Left lung (tissue), 14 donors: ENCODE measurements at places on chromosomes 16 and 17.

GRCh38 chr16:4537376-4538343 lies 913 bp downstream of the CDIP1 start:
- DNase-seq = no peak
- peak overlapping the region; percentile 80 for H3K27ac ChIP-seq
- H3K36me3 ChIP-seq = no peaks in the 10 kb centered on the region
- peaks cover 19% of the 10 kb centered on the region for H3K27me3 ChIP-seq

GRCh38 chr17:68771867-68772515 lies 170.8 kb upstream of the FAM20A start:
- H3K4me3 ChIP-seq = no peak overlapping the region
- H3K27me3 ChIP-seq = no peaks in the 10 kb centered on the region
- H3K4me1 ChIP-seq = peaks cover 12% of the 10 kb centered on the region
- DNase-seq = no peak
- no peaks in the 10 kb centered on the region for H3K36me3 ChIP-seq
- no peak overlapping the region for H3K27ac ChIP-seq

- peaks cover 46% of the 10 kb centered on the region for H3K36me3 ChIP-seq
- H3K27ac ChIP-seq = peak overlapping the region; percentile 57
- H3K4me3 ChIP-seq = peak overlapping the region; percentile 6
- DNase-seq = no peak
- H3K4me1 ChIP-seq = peaks cover 14% of the 10 kb centered on the region
- no peaks in the 10 kb centered on the region for H3K27me3 ChIP-seq
Observed at GRCh38 chr17:8226536-8227237, 16.3 kb upstream of the AURKB start.

DNA sequence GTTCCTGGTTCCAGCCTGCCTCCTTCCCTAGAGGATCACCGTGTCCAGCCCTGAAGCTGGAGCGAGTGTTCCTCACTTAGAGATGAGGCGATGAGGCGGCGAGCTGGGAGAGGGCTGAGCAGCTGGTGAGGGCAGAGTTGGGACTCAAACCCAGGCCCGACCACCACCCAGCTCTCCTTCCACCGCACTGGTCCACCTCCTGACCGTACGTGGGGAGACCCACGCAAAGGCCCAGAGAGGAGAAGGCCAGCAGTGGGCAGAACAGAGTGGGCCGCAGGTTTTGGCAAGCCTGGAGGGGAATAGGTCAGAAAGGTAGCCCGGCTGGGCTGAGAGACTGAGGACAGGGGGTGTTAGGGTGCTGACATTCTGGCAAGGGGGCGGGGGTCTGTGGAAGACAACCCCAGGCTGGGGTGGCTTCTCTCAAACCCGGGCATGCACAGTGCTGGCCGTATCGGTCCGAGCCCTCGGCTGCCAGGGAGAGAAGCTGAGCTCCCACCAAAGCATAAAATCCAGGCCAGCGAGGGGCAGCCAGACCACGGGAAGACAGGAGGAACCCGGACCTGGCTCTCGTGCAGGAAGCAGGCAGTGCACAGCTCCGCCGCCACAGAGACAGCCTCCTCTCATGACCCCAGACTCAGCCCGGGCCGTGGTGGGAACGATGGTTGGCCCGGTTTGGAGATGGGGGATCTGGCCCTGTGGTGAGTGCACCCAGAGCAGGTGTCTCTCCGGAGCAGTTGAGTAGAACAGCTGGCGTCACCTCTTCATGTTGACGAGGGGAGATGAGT lies 24.9 kb downstream of the MLYCD start:
- no peaks in the 10 kb centered on the region for H3K4me1 ChIP-seq
- peaks cover 22% of the 10 kb centered on the region for H3K36me3 ChIP-seq
- peak; percentile 77 for DNase-seq

DNA sequence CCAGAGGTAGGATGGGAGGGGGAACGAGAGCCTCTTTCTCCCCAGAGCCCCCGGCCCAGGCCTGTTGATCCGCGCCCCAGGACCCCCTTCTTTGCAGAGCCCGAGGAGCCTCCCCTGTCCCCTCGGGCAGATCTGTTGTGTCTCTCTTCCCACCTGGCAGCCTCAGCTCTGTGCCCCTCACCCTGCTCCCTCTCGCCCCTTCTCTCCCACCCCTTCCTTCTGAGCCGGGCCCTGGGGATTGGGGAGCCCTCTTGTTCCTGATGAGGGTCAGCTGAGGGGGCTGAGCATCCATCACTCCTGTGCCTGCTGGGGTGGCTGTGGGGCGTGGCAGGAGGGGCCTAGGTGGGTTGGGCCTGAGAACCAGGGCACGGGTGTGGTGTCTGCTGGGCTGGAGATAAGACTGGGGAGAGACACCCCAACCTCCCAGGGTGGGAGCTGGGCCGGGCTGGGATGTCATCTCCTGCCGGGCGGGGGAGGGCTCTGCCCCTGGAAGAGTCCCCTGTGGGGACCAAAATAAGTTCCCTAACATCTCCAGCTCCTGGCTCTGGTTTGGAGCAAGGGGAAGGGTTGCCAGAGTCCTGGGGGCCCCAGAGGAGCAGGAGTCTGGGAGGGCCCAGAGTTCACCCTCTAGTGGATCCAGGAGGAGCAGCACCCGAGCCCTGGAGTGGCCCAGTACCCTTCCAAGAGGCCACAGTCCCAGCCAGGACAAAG lies 65.4 kb downstream of the MRC2 start:
- no peak for DNase-seq
- no peaks in the 10 kb centered on the region for H3K27me3 ChIP-seq
- H3K4me1 ChIP-seq = no peaks in the 10 kb centered on the region
- peaks cover 10% of the 10 kb centered on the region for H3K36me3 ChIP-seq

GRCh38 chr17:49952209-49952911 lies 16.6 kb upstream of the DLX4 start:
- no peaks in the 10 kb centered on the region for H3K4me1 ChIP-seq
- no peaks in the 10 kb centered on the region for H3K27me3 ChIP-seq
- no peaks in the 10 kb centered on the region for H3K36me3 ChIP-seq
- no peak overlapping the region for H3K27ac ChIP-seq
- no peak overlapping the region for H3K4me3 ChIP-seq

DNA sequence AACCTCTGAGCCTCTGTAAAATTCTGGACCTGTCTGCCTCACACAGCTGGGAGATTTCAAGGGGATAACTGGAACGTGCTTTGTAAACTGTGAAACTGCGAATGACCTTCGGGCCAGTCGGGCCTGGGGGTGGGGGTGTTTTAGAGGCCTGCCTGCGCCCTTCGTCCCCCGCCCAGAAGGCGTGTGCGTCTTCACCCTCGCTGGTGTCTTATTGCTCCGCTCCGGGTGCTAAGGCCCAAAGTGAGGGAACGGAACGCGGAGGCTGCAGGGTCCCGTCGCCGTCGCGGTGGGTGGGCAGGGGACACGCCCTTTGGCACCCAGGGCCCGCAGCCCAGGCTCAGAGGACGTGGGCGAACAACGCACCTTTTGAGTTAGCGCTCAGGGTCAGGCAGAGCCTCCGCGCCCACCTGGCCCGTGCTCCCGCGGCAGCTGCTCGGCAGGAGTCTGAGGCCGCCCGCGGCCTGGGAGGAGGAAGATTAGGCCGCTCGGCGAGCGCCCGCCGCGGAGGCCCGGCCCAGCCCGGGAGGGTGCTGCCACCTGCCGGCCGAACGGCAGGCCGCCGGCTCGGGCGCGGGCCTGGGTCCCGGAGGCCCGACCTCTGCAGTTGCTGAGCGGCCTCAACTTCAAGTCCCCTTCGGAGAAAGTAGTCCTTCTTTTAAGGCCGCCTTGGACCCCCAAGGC lies 29.7 kb downstream of the DCAKD start:
- no peaks in the 10 kb centered on the region for H3K36me3 ChIP-seq
- DNase-seq = peak; percentile 61
- peaks cover 52% of the 10 kb centered on the region for H3K27me3 ChIP-seq
- H3K4me3 ChIP-seq = peak overlapping the region; percentile 17
- H3K4me1 ChIP-seq = peaks cover 32% of the 10 kb centered on the region
- H3K27ac ChIP-seq = no peak overlapping the region

GRCh38 chr17:8697323-8697741 lies 47.3 kb downstream of the CCDC42 start:
- no peaks in the 10 kb centered on the region for H3K36me3 ChIP-seq
- DNase-seq = no peak
- no peak overlapping the region for H3K4me3 ChIP-seq
- H3K4me1 ChIP-seq = peaks cover 8% of the 10 kb centered on the region
- H3K27me3 ChIP-seq = peaks cover 16% of the 10 kb centered on the region
- peak overlapping the region; percentile 20 for H3K27ac ChIP-seq

GRCh38 chr16:84844559-84845495 lies 25.0 kb downstream of the CRISPLD2 start:
- no peaks in the 10 kb centered on the region for H3K27me3 ChIP-seq
- H3K4me3 ChIP-seq = no peak overlapping the region
- H3K27ac ChIP-seq = no peak overlapping the region
- no peak for DNase-seq
- H3K36me3 ChIP-seq = peaks cover 40% of the 10 kb centered on the region

DNA sequence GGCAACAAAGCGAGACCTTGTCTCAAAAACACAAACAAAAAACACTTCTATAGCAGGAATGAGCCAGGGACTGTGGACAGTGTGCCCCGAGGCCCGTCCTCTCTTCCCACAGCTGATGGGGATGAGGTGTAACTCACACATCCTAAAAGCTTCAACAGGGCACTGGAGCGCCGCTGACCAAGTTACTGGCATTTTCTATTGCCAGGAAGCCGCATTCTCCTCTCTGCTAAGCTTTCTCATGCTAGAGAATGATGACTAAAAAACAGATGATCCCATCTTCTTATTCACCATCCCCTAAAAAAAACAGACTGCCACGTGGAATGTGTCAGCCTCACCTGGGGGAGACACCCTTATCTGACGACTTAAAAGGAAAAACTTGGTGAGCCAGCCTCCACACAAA lies 16.3 kb downstream of the CARHSP1 start:
- no peak overlapping the region for H3K4me3 ChIP-seq
- no peaks in the 10 kb centered on the region for H3K27me3 ChIP-seq
- peak overlapping the region; percentile 8 for H3K27ac ChIP-seq
- DNase-seq = peak; percentile 12
- no peaks in the 10 kb centered on the region for H3K36me3 ChIP-seq

GRCh38 chr17:32516940-32517701 lies 30.3 kb downstream of the CDK5R1 start:
- H3K36me3 ChIP-seq = no peaks in the 10 kb centered on the region
- no peak overlapping the region for H3K27ac ChIP-seq
- no peak for DNase-seq

DNA sequence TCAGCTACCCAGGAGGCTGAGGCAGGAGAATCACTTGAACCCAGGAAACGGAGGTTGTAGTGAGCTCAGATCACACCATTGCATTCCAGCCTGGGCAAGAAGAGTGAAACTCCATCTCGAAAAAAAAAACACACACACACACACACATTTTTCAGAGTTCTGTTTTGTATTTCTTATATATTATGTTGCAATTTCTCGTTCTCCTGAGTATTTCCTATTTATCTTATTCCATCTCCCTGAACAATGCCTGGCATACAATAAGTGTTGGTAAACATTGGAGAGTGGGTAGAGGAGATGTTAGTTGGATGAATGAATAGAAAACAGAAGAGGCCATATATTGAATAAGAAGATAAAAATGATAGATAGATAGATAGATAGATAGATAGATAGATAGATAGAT lies 167.8 kb upstream of the CDH5 start:
- no peaks in the 10 kb centered on the region for H3K4me1 ChIP-seq
- DNase-seq = no peak
- H3K27me3 ChIP-seq = no peaks in the 10 kb centered on the region
- H3K4me3 ChIP-seq = no peak overlapping the region
- H3K36me3 ChIP-seq = no peaks in the 10 kb centered on the region

- no peaks in the 10 kb centered on the region for H3K4me1 ChIP-seq
- no peaks in the 10 kb centered on the region for H3K27me3 ChIP-seq
- no peaks in the 10 kb centered on the region for H3K36me3 ChIP-seq
Observed at GRCh38 chr17:82283208-82283749, 9.8 kb upstream of the CSNK1D start.

- H3K4me1 ChIP-seq = no peaks in the 10 kb centered on the region
- H3K4me3 ChIP-seq = no peak overlapping the region
- no peak overlapping the region for H3K27ac ChIP-seq
- H3K36me3 ChIP-seq = peaks cover 12% of the 10 kb centered on the region
- no peak for DNase-seq
Observed at GRCh38 chr17:67628580-67629013, 89.1 kb upstream of the NOL11 start.

DNA sequence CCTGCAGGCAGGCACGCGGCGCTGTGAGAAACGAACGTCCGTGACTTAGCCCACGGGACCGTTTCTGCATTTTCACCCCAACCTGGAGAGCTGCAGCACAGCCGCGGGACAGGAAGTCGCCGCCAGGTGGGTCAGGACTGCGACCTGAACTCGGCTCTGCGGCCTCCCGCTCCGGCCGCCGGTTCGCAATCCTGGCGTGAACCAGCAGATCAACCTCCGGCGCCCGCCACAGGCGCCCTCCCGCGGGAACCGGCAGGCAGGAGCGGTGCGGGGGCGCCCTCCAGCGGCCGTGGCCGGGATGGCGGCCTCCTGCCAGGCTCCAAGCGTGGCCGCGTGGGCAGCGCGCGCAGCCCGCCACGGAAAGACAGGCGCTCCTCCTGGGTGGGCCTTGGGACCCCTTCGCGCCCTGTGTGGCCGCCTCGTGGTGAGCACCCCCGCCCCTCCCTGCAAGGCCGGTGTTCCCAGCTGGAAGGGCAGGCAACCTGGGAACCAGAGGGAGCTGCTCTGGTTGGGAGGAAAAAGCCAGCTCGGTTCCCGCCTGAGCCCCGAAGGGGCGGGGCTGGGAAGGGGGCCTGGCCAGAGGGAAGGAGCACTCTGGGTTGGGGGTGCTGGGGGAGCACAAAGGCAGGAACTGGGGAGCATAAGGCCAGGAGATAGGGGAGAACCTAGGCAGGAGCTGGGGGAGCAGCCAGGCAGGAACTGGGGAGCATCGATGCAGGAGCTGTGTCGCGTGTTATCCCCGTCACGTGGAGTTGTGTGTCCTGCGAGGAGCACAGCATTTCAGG lies 28.2 kb downstream of the ACTG1 start:
- H3K27ac ChIP-seq = no peak overlapping the region
- peak overlapping the region; percentile 9 for H3K4me3 ChIP-seq
- H3K4me1 ChIP-seq = peaks cover 12% of the 10 kb centered on the region
- H3K27me3 ChIP-seq = no peaks in the 10 kb centered on the region
- no peaks in the 10 kb centered on the region for H3K36me3 ChIP-seq
- peak; percentile 90 for DNase-seq

- H3K36me3 ChIP-seq = no peaks in the 10 kb centered on the region
- no peaks in the 10 kb centered on the region for H3K27me3 ChIP-seq
- peaks cover 9% of the 10 kb centered on the region for H3K4me1 ChIP-seq
- DNase-seq = no peak
- H3K4me3 ChIP-seq = no peak overlapping the region
Observed at GRCh38 chr17:47973541-47973940, 2.6 kb downstream of the CDK5RAP3 start.

DNA sequence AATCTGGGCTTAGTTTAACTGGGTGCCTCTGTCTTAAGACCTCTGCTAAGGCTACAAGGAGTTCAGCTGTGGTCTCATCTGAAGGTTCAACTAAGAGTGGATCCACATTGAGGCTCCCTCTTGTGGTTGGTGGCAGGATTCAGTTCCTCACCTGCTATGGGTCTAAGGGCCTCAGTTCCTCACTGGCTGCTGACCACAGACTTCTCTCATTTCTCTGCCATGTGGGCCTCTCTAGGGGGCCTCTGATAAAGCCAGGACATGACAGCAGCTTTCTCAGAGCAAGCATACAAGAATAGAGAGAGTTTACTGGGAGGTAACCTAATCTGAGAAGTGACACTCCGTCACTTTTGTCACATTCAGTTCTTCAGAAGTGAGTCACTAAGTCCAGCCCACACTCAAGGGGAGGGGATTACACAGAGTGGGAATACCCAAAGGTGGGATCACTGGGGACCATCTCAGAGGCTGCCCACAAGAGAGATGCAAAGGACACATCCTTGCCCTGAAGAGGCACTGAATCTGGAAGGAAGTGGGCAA lies 19.2 kb upstream of the ABAT start:
- no peaks in the 10 kb centered on the region for H3K27me3 ChIP-seq
- H3K4me1 ChIP-seq = no peaks in the 10 kb centered on the region
- H3K36me3 ChIP-seq = no peaks in the 10 kb centered on the region
- H3K27ac ChIP-seq = no peak overlapping the region
- H3K4me3 ChIP-seq = no peak overlapping the region
- DNase-seq = no peak
